ENCODE measurements at places on chromosomes 12 and 14.

GRCh38 chr12:75488553-75488952, 8.0 kb downstream of the GLIPR1 start:
- DNase-seq: peak; percentile 24

- no peak for DNase-seq
These were observed 18.3 kb downstream of the DYRK4 start for GRCh38 chr12:4580281-4580688.

DNA sequence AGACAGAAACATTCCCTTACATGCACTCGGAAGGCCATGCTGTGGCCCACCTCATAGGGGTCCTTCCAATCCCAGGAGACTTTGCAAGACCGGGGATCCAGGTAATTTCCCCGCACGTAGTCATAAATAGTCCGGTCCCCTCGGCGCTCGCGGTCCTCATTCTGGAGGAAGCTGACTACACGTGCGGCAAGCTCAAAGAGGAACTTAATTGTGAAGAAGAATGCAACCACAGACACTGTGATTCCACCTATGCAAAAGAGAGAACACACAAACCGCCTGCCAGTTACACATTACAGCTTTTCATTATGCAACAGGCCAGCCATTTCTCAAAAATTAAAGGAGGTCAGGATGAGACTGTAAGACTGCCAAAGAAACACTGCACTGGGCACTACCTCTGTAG, 28.4 kb downstream of the AREL1 start:
- no peak for DNase-seq

GRCh38 chr12:6635375-6635855, 344 bp downstream of the LPAR5 start:
- peak; percentile 55 for DNase-seq

GRCh38 chr14:103499709-103500108, 22.9 kb downstream of the CKB start:
- DNase-seq: no peak

GRCh38 chr14:92579244-92579936, 65.8 kb downstream of the RIN3 start:
- DNase-seq: no peak

GRCh38 chr14:51539571-51540037, 112.1 kb upstream of the FRMD6 start:
- DNase-seq: no peak

DNA sequence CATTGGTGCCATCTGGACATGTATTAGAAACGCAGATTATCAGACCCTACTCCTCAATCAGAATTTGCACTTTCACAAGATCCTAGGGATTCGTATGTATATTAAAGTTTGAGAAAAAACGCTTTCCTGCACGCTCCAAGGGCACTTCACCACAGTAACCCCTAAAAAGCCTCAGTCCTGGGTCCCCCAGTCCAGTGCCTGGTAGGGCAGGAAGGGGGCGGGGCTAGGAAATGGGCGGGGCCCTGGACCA, 369 bp downstream of the DEPDC4 start:
- DNase-seq: peak; percentile 91

- DNase-seq: no peak
These were observed 67.6 kb upstream of the CSRP2 start for GRCh38 chr12:76946446-76946845.

DNA sequence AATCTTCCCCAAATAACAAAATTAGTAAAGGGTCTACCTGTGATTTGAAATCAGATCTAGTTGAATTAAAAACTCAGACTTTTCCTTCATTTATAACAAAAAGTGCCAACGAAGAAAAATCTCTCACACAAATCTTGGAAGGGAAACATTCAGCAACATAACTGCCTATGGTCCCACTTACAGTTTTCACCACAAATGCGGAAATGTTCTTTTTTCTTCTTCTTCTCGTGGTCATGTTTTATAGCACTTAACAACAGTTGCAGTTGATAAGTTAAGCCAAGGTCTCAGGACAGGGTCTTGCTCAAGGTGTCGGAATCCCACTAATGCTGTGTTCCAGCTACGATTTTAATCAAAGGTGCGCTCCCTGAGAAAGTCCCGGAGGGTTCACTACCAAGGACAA, 10.1 kb downstream of the RNASE6 start:
- no peak for DNase-seq

DNA sequence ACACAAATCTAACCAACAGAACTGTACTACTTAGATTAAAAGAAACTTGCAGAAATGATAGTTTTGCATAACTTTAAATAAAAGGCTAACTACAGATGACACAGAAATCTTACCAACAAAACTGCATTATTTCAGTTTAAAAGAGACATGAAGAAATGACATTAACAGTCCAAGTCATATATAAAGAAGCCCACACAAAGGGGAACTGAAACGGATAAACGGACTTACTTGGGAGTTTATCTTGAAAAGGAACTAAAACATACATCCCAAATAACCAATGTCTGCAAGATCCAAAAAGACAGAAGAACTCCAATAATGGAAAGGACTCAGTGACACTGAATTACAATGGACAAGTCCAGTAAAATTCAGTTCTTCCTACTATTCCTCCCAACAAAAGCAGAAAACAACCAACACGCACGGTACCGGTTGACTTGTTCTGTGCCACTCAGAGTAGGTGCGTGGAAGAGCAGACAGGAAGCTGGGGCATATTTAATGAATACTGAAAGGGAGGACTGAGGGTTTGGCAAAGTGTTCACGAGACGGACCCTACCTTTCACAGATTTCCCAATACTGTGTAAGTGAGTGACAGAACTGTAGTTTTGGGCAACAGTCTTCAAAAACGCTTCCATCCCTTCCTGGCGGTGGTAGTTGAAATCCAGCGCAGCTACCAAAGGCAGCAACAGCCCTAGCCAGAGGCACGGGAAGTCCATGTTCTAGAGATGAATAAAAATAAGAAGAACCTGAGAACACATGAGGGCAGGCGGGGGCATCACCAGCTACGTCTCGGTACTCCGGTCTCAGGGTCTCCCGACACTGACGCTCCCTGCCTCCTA, 627 bp downstream of the CPM start:
- DNase-seq: peak; percentile 11

- no peak for DNase-seq
These were observed 10.7 kb downstream of the AGAP2 start for GRCh38 chr12:57727758-57728395.

- no peak for DNase-seq
These were observed 28.3 kb downstream of the KRT18 start for GRCh38 chr12:52977170-52977569.

GRCh38 chr14:105497671-105498429, 6.8 kb downstream of the TEDC1 start:
- no peak for DNase-seq

DNA sequence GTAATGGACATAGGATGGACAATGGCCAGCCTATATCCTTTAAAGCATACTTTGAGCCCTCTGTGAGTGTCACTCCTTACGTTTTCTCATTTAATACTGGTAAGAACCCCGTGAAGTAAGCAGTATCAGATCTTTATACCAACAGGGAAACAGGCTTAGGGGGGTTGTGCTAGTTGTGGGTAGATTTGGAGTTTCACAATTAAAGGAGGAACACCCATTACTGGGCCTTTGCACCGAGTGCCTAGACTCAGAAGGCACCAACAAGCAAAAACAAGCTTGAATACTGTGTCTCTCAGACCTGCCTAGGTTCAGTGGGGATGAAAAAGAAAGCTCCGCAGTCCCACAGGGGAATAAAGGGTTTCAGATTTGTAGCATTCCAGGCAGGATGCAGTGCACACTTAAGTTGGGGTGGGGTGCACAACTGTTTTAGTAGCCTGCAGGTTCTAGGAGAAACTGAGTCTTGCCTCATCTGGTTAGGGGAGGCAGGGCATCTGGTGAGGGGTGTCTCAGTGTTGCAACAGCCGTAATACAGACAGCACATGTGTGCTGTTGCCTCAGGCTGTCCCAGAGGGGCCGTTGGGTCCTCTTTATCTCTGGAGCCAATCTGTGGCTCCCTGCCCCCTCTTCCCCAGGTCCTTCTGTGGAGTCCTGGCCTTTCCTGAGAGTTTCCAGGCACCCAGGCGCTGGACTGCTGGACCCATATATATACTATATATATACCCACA, 51.2 kb downstream of the IRAK3 start:
- DNase-seq: no peak

DNA sequence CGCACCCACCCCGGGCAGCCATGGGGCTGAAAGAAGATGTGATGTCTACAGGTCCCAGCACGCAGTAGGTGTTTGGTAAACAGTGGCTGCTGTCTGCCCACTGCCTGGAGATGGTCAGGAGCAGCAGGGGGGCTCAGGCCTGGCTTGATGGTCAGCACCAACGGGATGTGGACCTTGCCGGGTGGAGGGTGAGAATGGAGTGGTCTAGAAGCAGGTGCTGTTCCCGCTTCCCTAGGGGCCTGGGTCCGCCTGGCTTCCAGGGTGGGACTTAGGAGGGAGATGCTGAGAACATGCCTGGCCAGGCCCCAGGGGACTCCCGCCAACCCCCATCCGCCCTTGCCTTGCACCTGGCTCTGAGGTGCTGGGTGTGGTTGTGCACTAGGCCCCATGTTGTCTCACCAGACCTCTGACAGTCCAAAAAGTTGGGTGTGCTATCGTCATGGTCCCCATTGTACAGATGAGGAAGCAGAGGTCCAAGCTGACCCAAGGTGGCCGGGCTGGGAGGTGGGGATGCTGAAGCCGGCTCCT, 12.9 kb downstream of the FAM222A start:
- DNase-seq: no peak

- DNase-seq: no peak
These were observed 3.7 kb upstream of the RTL1 start for GRCh38 chr14:100907240-100907639.

- DNase-seq: no peak
These were observed 76.2 kb upstream of the DYNC1H1 start for GRCh38 chr14:101888182-101888581.

DNA sequence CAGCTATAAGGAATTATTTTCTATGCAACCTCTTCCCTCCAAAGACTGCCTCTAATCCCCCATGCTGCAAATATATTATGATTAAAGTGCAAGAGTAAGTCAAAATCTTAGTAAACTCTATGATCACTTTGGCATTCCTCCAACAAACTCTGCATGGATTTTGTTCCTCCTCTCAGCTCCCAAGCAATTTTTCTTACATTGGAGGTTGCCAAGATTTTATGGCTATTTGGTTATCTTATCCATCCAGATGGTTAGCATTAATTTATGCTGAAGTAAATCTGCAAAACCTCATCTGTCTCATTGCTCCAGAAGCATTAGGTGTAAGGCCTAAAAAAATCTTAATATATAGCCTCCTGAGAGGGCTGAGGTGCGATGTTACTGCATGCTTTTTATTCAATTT, 228.1 kb downstream of the CHST11 start:
- DNase-seq: no peak

- DNase-seq: no peak
These were observed 492.2 kb upstream of the CCDC196 start for GRCh38 chr14:65993996-65994395.

GRCh38 chr14:51929166-51929565, 60.2 kb upstream of the RTRAF start:
- no peak for DNase-seq

- peak; percentile 53 for DNase-seq
These were observed 6.9 kb downstream of the RTRAF start for GRCh38 chr14:51996148-51996746.

- no peak for DNase-seq
These were observed 42.6 kb downstream of the SLCO1A2 start for GRCh38 chr12:21292111-21292510.

DNA sequence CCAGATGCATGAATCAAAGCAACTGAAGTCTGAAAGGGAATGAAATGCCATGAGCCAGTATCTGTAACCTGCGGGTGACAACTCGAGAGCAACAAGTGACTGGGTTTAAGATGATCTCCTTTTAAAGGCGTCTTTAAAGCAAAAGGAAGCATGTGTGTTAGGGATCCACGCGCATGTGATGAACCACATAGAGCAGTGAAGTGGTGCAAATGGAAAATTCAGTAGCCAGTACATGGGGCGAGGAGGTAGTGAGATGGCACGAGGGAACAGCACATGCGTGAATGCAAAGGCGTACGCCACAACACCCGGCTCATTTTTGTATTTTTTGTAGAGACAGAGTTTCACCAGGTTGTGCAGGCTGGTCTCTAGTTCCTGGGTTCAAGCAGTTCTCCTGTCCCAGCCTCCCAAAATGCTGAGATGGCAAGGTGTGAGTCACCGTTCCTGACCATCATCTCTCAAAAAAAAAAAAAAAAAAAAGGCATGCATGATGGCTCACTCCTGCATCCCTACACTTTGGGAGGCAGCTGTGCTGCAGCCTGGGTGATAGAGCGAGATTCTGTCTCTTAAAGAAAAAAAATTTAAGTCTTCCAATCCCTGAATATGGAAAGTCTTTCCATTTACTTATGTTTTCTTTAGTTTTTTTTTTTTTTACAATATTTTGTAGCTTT, 24.6 kb upstream of the BCL7A start:
- DNase-seq: no peak

DNA sequence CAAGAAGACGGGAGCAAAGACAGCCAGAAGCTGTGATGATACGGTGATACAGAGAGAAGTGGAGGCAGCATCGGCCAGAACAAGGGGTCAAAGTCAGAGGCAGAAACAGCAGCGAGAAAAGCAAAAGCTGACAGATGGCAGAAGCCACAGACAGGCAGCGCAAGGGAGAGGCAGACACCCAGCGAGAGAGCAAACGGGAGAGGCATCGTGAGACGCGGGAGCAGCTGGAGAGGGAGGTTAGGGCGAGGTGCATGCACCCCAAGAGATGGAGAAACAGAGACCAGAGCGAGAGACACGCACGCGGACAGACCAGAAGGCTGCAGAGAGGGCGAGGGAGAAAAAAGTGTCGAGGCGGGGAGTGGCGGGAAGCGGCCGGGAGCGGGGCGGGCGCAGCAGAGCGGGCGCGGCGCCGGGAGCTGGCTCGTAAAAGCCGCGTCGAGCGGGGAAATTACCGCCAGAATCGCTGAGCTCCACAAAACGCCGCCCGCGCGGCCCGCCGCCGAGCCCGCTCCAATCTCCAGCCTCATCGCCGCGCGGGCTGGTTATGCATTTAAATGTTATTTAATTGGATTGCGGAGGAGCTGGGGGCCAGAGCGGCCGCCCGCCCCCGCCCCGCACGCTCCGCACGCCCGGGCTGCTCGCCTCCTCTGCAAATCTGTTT, 15.6 kb downstream of the SMUG1 start:
- DNase-seq: no peak

DNA sequence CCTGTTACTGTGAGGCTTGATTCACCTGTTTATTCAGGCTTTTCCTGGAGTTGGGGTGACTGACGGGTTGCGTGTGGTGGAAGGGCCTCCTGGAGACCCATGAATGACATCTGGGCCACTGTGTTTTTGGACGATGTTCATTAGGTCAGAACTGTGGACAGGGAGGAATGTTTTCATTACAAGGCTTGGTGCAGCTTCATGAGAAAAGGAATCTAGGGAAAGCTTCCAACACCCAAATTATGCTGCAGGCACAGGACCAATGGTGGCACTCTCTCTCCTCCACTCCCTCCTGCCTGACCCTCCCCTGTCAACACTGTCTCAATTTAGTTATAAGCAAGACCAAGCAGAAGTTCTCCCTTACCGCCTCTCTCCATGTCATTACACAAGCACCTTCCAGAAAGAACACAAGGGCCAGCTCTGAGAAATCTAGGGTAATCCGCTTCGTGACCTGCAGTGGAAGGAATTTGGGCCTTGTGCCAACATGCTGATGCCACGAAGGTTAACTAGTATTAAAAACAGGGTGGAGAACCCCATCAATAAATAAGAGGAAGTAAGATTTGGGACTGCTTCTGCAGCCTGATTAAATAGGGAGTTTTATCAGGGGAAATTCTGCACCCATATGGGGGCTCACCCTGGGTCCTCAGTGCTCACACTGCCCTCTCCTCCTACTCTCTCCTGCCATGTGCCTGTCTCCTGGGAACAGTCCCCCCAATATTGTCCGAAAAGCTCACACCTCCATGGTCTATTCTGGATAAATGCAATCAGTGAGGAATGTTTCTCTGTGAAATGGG, 200.3 kb downstream of the KTN1 start:
- DNase-seq: no peak

GRCh38 chr14:66174453-66174891, 311.7 kb upstream of the CCDC196 start:
- no peak for DNase-seq
